ENCODE measurements at places on chromosomes 4 and X.

DNA sequence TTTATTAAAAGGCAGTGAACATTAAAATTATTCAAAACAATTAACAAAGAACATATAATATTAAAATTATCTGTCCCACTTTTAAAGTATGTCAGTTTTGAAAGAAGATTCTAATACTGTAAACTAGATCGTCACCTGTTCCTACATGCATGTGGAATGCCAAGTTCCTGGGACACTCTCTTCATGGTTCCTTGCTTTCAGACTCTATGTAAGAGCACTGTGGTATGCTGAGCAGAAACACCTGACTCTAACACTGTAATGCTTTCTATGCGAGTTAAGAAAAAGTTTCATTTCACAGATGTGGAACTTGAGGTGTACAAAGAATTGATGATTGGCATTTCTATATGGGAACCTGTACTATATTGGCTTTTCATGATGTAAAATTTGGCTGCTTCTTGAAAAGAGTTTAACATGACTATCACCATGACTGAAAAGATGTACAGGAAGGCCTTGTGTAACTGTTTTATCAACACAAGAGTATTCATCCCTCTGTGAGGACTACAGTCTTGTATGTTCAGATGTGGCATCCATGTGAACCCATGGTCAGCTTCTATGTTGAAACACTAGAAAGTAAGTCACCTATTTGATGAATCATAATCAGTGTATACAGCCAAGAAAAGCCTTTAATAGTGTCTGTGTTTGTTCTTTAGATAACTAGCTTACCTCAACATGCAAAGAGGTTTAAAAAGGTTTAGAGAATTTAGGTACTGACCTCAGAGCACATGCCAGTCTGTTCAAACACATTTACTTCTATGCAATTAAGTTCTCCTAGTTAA, 354.5 kb downstream of the ARHGAP24 start:
- H3K36me3 ChIP-seq: no peaks in the 10 kb centered on the region
- no peak overlapping the region for H3K4me3 ChIP-seq
- no peak for DNase-seq
- peaks cover 8% of the 10 kb centered on the region for H3K4me1 ChIP-seq
- H3K27me3 ChIP-seq: no peaks in the 10 kb centered on the region

DNA sequence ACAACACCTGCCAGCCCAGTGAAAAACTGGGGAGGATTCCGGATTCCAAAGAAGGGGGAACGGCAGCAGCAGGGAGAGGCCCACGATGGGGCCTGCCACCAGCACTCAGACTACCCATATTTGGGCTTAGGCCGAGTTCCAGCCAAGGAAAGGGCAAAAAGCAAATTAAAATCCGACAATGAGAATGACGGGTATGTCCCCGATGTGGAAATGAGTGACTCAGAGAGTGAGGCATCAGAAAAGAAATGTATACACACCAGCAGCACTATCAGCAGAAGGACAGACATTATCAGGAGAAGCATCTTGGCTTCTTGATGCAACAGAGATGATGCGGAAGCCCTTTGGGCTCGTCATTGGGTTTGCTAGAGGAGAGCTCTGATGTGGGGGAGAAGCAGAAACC, 62.4 kb downstream of the JADE1 start:
- no peak overlapping the region for H3K27ac ChIP-seq
- DNase-seq: no peak
- peaks cover 32% of the 10 kb centered on the region for H3K36me3 ChIP-seq

- H3K27ac ChIP-seq: no peak overlapping the region
- no peaks in the 10 kb centered on the region for H3K4me1 ChIP-seq
- H3K4me3 ChIP-seq: no peak overlapping the region
- no peaks in the 10 kb centered on the region for H3K27me3 ChIP-seq
Measured at GRCh38 chrX:856566-857290, 226.1 kb downstream of the SHOX start.

- no peak overlapping the region for H3K4me3 ChIP-seq
- H3K4me1 ChIP-seq: 0 out of 2 replicates have a peak, but pooled peaks cover 1% of the 10 kb centered on the region
- no peak for DNase-seq
- no peaks in the 10 kb centered on the region for H3K36me3 ChIP-seq
- H3K27me3 ChIP-seq: no peaks in the 10 kb centered on the region
Measured at GRCh38 chr4:53932796-53933610, 131.4 kb downstream of the CHIC2 start.

- no peaks in the 10 kb centered on the region for H3K4me1 ChIP-seq
- no peak overlapping the region for H3K27ac ChIP-seq
- no peaks in the 10 kb centered on the region for H3K27me3 ChIP-seq
- no peak overlapping the region for H3K4me3 ChIP-seq
Measured at GRCh38 chrX:147739196-147739595, 172.5 kb upstream of the FMR1 start.

- no peak overlapping the region for H3K27ac ChIP-seq
- H3K36me3 ChIP-seq: no peaks in the 10 kb centered on the region
- no peaks in the 10 kb centered on the region for H3K27me3 ChIP-seq
Measured at GRCh38 chr4:64174247-64174882, 234.9 kb downstream of the TECRL start.

DNA sequence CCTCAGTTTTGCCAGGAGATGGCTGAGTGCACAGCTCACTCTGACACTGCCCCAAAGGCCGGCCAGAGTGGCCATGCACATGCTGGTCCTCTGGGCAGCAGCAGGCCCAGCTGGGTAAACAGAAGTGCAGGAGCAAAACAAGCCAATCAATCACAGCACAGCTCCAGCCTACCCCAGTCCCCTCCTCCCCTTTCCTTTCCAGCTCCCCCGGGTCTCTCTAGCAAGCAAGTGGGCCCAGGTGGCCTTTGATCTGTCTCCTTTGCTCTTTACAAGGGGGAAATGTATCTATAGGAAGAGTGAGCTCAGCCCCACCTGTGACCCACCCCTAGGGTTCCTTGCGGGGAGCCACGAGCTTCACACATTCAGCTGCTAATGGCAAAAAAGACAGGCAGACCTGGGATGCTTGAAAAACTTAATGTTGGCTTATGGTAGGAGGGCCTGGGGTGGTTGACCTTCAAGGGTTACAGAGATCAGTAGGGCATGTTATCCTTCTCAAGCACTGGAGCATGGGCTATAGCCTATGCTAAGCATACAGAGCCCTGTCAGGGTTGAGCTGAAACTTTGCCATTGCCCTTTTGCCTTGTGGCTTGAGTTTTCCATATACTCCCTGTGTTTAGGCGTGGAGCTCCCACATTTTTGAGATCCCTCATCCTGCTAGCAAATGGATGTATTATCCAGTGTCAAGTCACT, 57.8 kb upstream of the PLAC1 start:
- no peak overlapping the region for H3K4me3 ChIP-seq
- H3K27me3 ChIP-seq: no peaks in the 10 kb centered on the region
- H3K4me1 ChIP-seq: peaks cover 2% of the 10 kb centered on the region
- DNase-seq: no peak
- H3K36me3 ChIP-seq: no peaks in the 10 kb centered on the region

DNA sequence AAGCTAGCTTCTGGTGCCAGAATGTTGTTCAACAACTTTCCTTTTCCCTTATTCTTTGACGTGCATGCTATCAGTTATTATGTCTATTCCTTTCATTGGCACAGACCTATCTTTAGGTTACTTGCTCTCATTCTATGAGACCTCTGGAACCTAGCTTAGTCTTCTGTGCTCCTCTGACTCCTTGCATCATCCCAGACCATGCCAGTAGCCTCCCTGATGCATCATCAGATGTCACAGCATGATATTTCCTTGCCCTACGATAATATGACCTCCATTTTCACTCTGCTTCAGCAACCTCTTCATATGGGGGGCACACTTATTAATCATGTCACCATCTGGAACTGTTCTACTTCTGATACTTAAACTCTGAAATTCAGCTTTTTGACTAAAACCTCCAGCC, 37.2 kb downstream of the CLCN5 start:
- H3K36me3 ChIP-seq: no peaks in the 10 kb centered on the region
- H3K4me3 ChIP-seq: no peak overlapping the region
- no peak for DNase-seq
- no peaks in the 10 kb centered on the region for H3K27me3 ChIP-seq

- no peaks in the 10 kb centered on the region for H3K27me3 ChIP-seq
- no peaks in the 10 kb centered on the region for H3K36me3 ChIP-seq
- H3K27ac ChIP-seq: no peak overlapping the region
- H3K4me1 ChIP-seq: peaks cover 2% of the 10 kb centered on the region
Measured at GRCh38 chr4:71009086-71009485, 15.6 kb downstream of the DCK start.

- H3K27ac ChIP-seq: no peak overlapping the region
- no peak overlapping the region for H3K4me3 ChIP-seq
- no peaks in the 10 kb centered on the region for H3K27me3 ChIP-seq
Measured at GRCh38 chr4:83217721-83218522, 66.7 kb downstream of the COQ2 start.

- no peaks in the 10 kb centered on the region for H3K4me1 ChIP-seq
- no peaks in the 10 kb centered on the region for H3K27me3 ChIP-seq
- no peak overlapping the region for H3K27ac ChIP-seq
- H3K36me3 ChIP-seq: no peaks in the 10 kb centered on the region
- DNase-seq: no peak
Measured at GRCh38 chr4:99221980-99222379, 2.9 kb upstream of the ADH6 start.

GRCh38 chr4:108611365-108611764, 9.0 kb upstream of the RPL34 start:
- H3K27ac ChIP-seq: no peak overlapping the region
- no peaks in the 10 kb centered on the region for H3K36me3 ChIP-seq
- DNase-seq: no peak
- no peaks in the 10 kb centered on the region for H3K27me3 ChIP-seq
- H3K4me1 ChIP-seq: no peaks in the 10 kb centered on the region
- H3K4me3 ChIP-seq: no peak overlapping the region

GRCh38 chr4:96497621-96498020, 657.7 kb downstream of the PDHA2 start:
- DNase-seq: no peak
- H3K4me3 ChIP-seq: no peak overlapping the region
- no peaks in the 10 kb centered on the region for H3K4me1 ChIP-seq
- no peak overlapping the region for H3K27ac ChIP-seq
- H3K36me3 ChIP-seq: no peaks in the 10 kb centered on the region

GRCh38 chr4:15370296-15370695, 57.5 kb upstream of the C1QTNF7 start:
- H3K4me3 ChIP-seq: no peak overlapping the region
- no peaks in the 10 kb centered on the region for H3K4me1 ChIP-seq
- no peaks in the 10 kb centered on the region for H3K36me3 ChIP-seq
- no peak for DNase-seq

DNA sequence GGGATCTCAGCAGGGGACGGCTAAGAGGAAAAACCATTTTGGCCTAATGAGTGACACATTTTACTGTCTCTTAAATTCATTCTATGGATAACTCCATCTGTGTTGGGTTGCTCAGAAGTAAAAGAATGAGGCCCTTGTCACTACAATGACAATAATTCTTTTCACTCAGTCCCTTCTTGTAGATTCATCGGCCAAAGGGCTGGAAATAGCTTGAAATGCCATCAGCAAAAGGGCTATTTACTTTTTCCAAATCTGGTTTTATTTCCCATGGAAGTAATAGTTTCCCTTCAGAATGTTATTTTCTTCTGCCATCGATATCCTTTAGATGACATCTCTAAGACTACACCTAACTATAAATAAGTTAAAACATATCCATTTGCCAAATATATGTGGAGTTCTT, 7.4 kb downstream of the MEPE start:
- H3K36me3 ChIP-seq: no peaks in the 10 kb centered on the region
- no peak for DNase-seq
- peaks cover 4% of the 10 kb centered on the region for H3K4me1 ChIP-seq
- H3K4me3 ChIP-seq: no peak overlapping the region

- no peak overlapping the region for H3K4me3 ChIP-seq
- H3K36me3 ChIP-seq: no peaks in the 10 kb centered on the region
- no peak overlapping the region for H3K27ac ChIP-seq
- H3K27me3 ChIP-seq: no peaks in the 10 kb centered on the region
- DNase-seq: no peak
- peaks cover 3% of the 10 kb centered on the region for H3K4me1 ChIP-seq
Measured at GRCh38 chr4:17285747-17286146, 226.1 kb downstream of the QDPR start.

GRCh38 chrX:103480526-103480925, 38.8 kb downstream of the RAB40A start:
- DNase-seq: no peak
- H3K27ac ChIP-seq: no peak overlapping the region
- H3K36me3 ChIP-seq: no peaks in the 10 kb centered on the region
- no peaks in the 10 kb centered on the region for H3K4me1 ChIP-seq

GRCh38 chrX:152913910-152914309, 16.0 kb downstream of the ZNF185 start:
- H3K27me3 ChIP-seq: no peaks in the 10 kb centered on the region
- no peaks in the 10 kb centered on the region for H3K36me3 ChIP-seq
- no peak overlapping the region for H3K27ac ChIP-seq
- H3K4me3 ChIP-seq: no peak overlapping the region

- DNase-seq: no peak
- H3K27me3 ChIP-seq: no peaks in the 10 kb centered on the region
- H3K4me3 ChIP-seq: no peak overlapping the region
- H3K27ac ChIP-seq: no peak overlapping the region
- H3K4me1 ChIP-seq: no peaks in the 10 kb centered on the region
Measured at GRCh38 chr4:147638942-147639341, 21.7 kb downstream of the TMEM184C start.

DNA sequence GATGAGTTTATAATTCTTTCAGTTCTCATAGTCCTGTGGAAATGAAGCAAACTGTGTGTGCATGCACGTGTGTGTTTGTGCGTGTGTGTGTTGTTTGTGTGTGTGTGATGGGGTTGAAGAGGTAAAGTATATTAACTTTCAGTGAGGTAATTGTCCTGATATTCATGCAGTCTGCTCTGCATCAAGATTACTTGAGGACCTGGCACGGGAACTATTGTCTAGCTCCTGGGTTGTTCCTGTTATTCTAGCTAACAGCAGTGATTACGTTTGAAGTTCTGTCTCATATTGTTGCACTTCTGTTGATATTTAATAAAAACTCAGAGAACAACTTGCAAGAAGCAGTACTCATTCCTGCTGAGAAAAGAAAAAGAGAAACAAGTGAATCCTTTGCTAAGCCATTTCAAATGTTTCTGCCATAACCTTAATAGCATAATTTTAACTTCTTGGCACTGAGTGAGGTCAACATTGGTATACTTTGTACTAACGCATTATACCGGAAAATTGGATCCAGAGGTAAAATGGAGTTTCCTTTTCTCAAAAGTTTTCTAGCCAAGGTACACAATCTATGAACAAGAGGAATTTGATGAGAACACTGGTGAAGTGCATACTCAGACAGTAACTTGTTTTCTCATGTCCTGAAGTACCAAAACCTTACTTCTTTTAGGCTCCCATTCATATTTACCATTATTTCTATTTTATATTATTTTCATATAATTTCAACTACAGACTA, 113.2 kb downstream of the SPCS3 start:
- no peak overlapping the region for H3K4me3 ChIP-seq
- no peaks in the 10 kb centered on the region for H3K36me3 ChIP-seq
- H3K27ac ChIP-seq: no peak overlapping the region
- H3K27me3 ChIP-seq: no peaks in the 10 kb centered on the region
- DNase-seq: no peak
- no peaks in the 10 kb centered on the region for H3K4me1 ChIP-seq
